ENCODE measurements at places on chromosomes 2 and 18.

DNA sequence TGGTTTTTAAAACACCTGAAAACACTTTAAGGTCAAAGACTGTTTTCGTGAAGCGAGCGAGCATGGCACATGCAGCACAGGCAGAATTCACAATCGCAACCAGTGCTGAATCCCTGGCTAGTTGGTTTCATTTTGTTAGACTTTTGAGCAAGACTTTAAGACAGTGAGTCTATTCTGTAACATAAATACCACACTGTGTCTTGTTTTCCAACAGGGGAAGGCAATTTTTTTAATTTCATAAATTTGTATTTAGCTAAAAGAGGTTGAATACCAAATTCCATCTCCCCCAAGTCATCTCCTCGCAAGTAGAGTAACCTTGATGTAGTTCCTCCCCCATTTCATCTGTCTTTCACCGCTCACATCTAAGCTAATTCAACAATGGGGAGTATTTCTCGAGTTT lies 1.4 kb downstream of the CERKL start:
- no peak for DNase-seq

DNA sequence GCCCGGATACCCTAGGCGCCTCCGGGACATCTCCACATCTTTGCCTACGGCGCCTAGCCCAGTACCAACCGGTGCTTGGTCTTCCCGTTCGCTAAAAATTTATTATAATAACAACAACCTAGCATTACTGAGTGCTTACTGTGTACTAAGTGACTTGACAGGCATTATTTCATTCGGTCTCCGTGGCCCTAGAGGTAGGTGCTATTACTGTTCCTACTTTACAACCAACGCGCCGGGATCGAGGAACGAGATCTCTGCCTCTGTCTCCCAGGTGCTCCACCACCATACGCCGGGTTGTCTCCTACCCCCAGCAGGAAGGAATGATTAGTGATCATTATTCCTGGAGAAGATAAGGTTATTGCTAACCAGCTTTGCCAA lies 657 bp upstream of the BIN1 start:
- no peak for DNase-seq

GRCh38 chr2:197237291-197238042 lies 73.1 kb downstream of the ANKRD44 start:
- DNase-seq, result no peak

DNA sequence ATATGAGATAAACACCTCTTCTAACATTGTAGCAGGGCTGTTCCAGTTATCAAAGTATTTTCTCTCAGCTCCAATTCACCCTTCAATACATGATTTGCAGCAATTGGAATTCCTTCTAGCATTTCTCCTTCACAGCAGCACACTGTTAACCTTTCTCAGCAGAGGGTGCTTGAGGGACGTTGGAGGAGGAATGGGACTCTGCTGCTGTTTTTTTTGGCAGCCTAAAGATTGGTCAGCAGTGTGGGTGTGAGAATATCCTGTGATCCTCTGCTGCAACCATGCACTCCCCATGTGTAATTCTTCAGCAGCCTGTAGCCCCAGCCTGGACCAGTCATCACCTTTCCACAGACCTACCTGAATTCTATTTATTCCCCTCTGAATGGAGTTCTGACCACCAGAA lies 1708.9 kb upstream of the CELF4 start:
- DNase-seq, result no peak

GRCh38 chr2:55099878-55100820 lies 49.9 kb upstream of the RTN4 start:
- DNase-seq, result no peak

DNA sequence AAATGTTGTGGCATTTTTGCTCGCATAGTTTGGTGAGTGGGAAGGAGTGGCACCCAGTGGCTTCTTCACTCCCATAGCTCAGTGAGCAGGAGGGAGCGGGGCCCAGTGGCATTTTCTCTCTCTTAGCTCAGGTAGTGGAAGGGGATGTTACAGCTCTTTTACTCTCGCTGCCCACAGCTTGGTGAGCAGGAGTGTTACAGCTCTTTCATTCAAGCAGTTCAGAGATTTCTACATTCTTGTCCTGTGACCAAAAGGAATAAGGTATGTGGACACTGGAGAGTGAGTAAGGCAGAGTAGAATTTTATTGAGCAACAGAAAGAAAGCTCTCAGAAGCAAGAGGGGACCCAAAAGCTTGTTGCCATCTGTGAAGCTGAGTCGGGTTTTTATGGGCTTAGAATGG lies 192.4 kb downstream of the SPAG16 start:
- no peak for DNase-seq

GRCh38 chr2:227623226-227623625 lies 5.9 kb downstream of the SCYGR4 start:
- no peak for DNase-seq

DNA sequence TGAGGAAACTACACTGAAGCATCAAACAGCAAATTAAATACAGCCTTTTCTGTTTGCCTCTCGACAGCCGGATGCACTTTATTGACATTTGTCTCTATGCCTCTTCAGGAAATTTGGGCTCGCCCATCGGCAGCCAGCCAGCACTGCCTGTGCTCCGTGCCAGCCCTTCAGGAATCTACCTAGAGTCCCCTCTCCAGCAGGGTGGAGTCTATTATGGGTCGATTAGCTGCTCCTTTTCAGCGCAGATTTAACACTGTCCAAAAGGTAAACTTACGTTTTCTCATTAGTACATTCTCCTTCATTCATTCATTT lies 91.5 kb downstream of the MYCN start:
- DNase-seq, result peak; percentile 77

GRCh38 chr18:607930-608329 lies 11.1 kb downstream of the CLUL1 start:
- no peak for DNase-seq

DNA sequence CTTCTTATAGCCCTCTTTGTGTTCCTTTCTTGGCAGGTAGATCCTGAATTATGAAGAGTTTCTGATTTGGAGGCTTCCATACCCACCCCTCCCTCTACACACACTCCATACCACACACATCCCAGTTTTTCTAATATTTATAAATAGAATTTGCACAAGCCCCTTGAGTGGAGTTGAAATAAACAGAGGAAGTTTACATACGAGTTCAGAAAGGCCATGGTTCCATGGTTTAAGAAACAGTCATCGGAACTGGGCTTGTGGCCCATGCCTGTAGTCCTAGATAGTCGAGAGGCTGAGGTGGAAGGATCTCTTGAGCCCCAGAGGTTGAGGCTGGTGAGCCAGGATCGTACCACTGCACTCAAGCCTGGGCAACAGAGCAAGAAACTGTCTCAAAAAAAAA lies 62.7 kb upstream of the TANC1 start:
- DNase-seq, result no peak

GRCh38 chr18:448116-448790 lies 52.2 kb downstream of the COLEC12 start:
- no peak for DNase-seq

DNA sequence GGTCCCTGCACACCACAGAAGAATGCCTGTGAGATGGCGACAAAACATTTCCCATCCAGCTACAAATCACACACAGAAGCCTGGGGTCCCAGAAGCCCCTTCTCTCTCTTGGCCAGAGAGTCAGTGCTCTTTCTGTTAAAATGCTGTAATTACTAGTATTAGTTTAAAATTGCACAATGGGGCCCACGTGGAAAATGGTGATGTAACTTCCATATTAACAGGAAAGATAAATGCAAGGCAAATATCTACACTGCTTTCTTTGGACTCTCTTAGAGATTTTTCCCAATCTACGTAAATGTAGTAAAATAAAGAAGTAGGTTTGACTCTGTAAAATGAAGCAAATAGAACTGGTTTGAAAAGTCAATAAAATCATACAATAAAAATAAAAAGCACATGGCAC lies 113.9 kb upstream of the TFCP2L1 start:
- no peak for DNase-seq

DNA sequence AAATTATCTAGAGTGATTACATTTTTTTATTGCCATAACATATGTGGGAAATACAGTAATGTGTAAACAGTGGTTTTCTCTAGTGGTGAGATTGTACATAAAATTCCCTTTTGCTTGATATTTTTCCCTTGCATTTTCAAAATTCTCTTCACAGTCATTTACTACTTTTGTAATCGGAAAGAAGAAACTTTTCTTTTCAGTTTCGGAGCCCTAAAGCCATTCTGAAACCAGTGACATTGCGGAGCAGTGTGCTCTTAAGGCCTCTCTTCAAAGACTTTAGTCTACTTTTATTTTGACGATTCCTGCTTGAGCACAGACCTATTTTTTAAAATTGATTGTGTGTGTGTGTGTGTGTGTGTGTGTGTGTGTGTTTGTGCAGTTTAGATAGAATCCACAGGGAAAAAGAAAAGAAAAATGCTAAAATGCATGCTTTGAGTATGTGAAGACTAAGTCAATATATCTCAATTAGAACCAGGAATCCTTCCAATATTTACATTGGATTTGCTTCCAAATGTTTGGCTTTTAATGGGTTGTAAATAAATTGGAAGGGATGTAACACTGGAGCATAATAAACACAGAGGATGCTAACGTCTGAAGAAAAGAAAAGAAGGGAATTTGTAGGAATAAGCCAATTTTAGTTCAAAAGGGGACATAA lies 357.4 kb downstream of the RND3 start:
- DNase-seq, result no peak

DNA sequence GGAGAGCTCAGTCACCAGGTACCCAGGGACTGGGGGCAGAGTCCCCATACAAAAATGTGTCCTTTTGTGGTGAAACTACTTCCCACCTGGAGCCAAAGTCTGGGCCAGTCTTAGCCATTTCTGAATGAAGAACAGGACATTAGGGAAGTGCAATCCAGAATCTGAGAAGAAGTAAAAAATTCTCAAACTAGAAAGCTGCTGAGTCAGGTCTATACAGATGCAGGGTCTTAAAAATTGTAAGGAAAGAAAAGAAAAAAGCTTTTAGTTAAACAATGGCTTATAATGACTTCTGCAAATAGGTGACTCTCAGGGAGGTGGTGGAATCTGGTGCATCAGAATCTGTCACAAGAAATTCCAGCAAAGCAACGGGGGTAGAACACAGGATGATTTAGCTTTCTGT lies 13.5 kb downstream of the ZBTB7C start:
- no peak for DNase-seq
